Breast epithelium (tissue), 4 donors: ENCODE measurements at places on chromosomes 4 and X. TPM values are rescaled to one million over a fixed set of nuclear protein-coding genes. Genes with fewer than 3 reads are reported as not detected.

- H3K4me1 ChIP-seq: no peaks in the 10 kb centered on the region
- no peaks in the 10 kb centered on the region for H3K36me3 ChIP-seq
- H3K4me3 ChIP-seq: no peak overlapping the region
- no peak for DNase-seq
- no peaks in the 10 kb centered on the region for H3K27me3 ChIP-seq
- no peak overlapping the region for H3K27ac ChIP-seq
These were observed 466.7 kb downstream of the NKX6-1 start for GRCh38 chr4:84032372-84032771.

SPANXA1 gene
- total RNA-seq: not detected

DNA sequence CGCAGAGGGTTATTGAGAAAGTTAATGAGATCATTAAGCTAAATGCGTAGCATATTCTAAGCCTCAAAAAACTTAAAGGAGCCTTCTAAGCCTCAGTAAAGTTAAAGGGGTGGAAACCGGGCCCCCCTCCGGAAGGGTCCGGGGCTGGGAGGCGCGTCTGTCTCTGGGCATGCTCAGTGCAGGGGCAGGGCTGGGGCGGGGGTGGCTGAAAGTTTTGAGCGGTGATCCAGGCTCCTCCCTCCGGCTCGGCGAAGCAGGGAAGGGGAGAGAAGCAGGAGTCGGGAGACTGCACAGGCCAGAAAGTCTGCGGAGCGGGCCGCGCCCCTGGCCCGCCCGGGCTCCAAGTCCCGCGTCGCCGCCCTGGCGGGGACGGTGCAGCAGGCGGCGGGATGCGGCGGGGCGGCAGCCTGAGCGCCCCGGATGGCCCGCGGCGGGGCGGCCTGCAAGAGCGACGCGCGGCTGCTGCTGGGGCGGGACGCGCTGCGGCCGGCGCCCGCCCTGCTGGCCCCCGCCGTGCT, at the start of gene EVC:
Gene EVC, plus strand, starts transcription at position 241 of the 518 bp plus-strand sequence. Its CDS starts 180 bp downstream, at position 421.
- no peaks in the 10 kb centered on the region for H3K36me3 ChIP-seq
- DNase-seq: peak; percentile 60
- no peaks in the 10 kb centered on the region for H3K27me3 ChIP-seq
- peak within 1 kb of the TSS; percentile 84 for H3K27ac ChIP-seq
- H3K4me3 ChIP-seq: peak within 1 kb of the TSS; percentile 63
- peaks cover 6% of the 10 kb centered on the region for H3K4me1 ChIP-seq

F9 gene
- total RNA-seq: not detected

PNMA3 gene
- not detected for total RNA-seq

DNA sequence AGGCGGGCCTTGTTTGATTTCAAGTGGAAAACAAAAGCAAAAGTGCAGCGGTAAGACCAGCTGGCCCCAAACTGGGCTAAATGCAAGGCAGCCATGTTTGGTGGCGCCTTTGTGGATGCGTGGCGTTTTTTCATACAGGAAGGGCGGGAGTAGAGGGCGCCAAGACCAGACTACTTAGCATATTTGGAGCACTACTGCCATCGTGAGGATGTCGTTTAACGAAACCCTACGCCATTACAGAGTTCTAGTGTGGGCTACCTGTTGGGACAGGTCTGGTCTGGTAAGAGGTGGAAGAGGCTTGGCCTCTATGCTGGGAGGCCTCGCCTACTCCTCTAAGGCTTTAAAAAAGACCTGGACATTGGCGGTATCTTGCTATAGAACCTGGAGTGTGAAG, 230.7 kb upstream of the STK26 start:
- no peaks in the 10 kb centered on the region for H3K27me3 ChIP-seq
- H3K4me3 ChIP-seq: peak overlapping the region; percentile 49
- H3K36me3 ChIP-seq: no peaks in the 10 kb centered on the region
- H3K4me1 ChIP-seq: no peaks in the 10 kb centered on the region
- DNase-seq: no peak
- peak overlapping the region; percentile 85 for H3K27ac ChIP-seq

DNA sequence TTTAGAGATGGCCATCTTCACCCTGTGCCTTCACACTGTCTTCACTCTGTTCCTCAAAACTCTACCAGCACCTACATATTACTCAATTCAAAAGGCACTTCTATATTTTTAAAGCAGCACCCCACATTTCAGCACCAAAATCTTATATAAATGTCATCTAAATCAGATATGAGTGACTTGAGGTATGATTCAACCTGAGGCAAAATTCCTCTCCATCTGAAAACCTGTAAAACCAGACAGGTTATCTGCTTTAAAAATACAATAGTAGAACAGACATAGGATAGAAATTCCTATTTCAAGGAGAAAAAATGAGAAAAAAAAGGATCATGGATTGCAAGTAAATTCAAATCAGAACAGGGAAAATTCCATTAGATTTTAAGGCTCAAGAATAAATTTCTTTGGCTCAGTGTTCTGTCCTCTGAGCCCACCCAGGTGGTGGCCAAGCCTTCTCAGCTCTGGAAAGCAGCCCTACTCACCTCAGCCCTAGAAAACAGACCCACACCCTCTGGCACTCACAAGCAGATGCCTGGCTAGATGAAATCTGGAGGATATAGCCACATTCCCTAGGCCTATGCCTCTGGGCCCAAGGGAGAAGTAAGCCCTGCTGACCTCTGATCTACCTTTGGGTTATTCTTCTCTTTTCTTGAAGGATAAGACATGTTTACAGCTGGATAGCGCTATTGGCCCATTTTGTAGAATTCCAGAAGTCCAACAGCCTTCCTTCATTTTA, 240.4 kb upstream of the ZCCHC13 start:
- H3K4me1 ChIP-seq: no peaks in the 10 kb centered on the region
- DNase-seq: no peak
- no peaks in the 10 kb centered on the region for H3K27me3 ChIP-seq
- H3K27ac ChIP-seq: no peak overlapping the region
- H3K36me3 ChIP-seq: no peaks in the 10 kb centered on the region
